ENCODE measurements at places on chromosomes 1 and 21.

GRCh38 chr1:204350857-204351573, 8.7 kb downstream of the PLEKHA6 start:
- no peak for DNase-seq

- DNase-seq = no peak
These were observed 85.1 kb downstream of the NID1 start for GRCh38 chr1:235979716-235980333.

DNA sequence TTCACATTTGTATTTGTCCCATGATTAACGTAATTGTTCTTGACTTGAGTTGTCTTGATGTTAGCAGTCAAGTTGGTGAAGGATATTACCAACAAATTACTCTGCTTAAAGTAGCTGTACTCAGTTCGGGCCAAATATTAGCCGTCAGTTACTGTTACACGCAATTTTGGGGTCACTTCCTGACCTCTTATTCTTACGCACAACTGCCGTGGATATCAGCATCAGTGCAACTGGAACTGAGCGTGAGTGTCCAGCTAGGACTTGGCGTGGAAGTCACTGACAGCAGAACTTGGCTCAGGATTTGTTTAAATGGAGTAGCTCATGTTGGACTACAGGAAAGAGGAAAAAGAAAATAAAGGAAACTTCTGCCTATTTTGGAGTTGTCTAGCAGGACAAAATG, 56.4 kb downstream of the ADAMTS1 start:
- no peak for DNase-seq

DNA sequence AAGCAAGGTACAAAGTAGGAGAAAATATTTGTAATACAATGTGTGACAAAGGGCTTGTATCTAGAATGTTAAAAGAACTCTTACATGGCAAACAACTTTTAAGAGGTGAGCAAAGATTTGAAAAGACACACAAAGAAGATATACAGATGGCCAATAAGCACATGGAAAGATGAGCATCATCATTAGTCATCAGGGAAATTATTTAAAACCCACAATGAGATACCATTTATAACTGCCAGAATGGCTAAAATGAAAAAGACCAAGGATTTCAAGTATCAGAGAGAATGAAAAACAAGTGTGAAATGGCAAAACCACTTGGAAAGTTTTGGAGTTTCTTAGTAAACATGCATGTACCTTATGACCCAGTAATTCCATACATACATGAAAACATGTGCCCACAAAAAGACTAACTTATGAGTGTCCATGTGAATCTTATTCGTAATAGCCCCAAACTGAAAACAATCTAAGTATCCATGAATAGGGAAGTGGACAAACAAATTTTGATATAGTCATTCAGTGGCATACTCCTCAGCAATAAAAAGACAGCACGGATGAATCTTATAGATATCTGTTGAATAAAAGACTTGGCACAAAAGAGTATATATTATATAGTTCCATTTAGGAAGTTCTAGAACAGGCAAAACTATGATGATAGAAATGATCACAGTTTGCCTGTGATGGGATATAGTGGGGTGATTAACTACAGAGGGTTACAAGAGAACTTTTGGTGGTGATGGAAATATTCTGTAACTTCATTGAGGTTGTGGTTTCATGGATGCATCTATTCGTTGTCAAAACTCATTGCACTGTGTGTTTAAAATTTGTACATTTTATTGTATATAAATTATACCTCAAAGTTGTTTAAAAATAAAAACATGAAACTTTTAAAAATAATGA, 82.0 kb downstream of the DISP1 start:
- DNase-seq = no peak

DNA sequence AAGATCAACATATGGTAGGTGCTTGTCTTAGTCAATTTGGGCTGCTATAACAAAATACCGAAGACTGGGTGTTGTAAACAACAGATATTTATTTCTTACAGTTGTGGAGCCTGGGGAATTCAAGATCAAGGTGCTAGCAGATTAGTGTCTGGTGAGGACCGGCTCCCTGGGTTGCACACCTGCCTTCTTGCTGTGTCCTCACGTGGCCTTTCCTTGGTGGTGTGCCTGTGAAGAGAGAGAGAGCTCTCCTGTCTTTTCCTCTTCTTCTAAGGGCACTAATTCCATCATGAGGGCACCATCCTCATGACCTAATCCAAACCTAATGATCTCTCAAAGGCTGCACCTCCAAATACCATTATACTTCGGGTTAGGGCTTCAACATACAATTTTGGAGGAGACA, 45.8 kb upstream of the ATF3 start:
- no peak for DNase-seq

DNA sequence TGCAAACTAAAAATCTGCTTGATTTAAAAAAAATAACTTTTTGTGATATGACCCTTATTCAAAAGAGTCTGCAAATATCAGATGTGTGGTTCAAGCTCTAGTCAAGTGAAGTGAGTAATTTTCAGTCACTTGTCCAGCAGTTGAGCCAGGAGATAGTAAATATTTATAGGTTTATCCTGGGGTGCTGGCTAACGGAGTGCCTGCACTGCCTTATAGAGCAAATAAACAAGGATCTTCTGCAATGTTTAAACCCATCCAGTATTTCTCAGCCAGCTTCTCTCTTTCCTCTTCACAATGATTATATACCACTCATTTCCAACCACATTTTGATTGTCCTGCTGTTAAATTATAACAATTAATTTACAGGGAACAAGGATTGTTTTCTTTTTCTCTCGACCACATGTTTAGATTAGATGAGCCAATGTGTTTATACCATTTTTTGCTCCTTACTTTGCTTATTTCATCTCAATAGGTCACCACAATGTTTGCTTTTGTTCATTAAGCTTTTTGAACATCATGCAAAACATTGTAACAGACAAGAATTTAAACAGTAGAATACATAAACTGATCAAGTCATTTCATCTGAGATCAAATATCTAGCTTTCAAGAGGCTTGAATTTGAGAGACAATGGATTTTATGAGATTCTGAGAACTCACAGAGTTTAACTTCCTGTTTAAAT, 60.3 kb upstream of the GREM2 start:
- DNase-seq = no peak

- peak; percentile 69 for DNase-seq
These were observed 11.4 kb downstream of the SDE2 start for GRCh38 chr1:225987491-225988316.

GRCh38 chr21:44005593-44005992, 6.5 kb upstream of the TRAPPC10 start:
- DNase-seq = no peak

GRCh38 chr1:232983817-232984567, 33.6 kb downstream of the NTPCR start:
- no peak for DNase-seq

- DNase-seq = no peak
These were observed 168.6 kb downstream of the TRIM33 start for GRCh38 chr1:114342376-114342775.

GRCh38 chr1:165355977-165356811, at the start of gene LMX1A:
Gene LMX1A (minus strand): TSS chr1:165356715. CDS start chr1:165355559, 1,156 bp downstream.
- no peak for DNase-seq

GRCh38 chr1:4718071-4718470, 63.7 kb downstream of the AJAP1 start:
- no peak for DNase-seq

Data from RKO (cell line).